Hematopoietic multipotent progenitor cell treated with erythropoietin and hydrocortisone succinate and interleukin-3 and kit ligand, for 17 days (in vitro differentiated cells): ENCODE measurements at places on chromosomes 3 and 15.

GRCh38 chr3:102791641-102792589, 357.1 kb downstream of the ZPLD1 start:
- DNase-seq, result no peak

- DNase-seq, result no peak
These were observed 463.4 kb downstream of the ZIC1 start for GRCh38 chr3:147872568-147872967.

DNA sequence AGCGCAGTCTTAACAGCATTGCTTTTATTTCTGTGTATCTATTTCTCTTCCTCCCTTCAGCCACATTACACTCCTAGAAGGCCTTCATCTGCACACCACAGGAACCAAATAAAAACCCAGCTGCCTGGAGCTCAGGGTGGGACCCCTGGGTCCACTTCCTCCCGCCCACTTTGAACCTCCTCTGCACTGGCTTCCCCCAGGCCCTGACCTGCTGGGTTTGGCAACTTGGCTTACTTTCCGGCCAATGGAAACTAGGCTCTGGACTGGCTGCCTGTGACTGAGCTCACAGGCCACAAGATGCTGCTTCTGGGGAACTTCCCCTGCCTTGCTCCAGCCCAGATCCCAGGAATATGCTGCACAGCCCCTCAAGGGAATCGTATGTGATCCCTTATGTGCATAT, 89.8 kb downstream of the SEMA5B start:
- no peak for DNase-seq

DNA sequence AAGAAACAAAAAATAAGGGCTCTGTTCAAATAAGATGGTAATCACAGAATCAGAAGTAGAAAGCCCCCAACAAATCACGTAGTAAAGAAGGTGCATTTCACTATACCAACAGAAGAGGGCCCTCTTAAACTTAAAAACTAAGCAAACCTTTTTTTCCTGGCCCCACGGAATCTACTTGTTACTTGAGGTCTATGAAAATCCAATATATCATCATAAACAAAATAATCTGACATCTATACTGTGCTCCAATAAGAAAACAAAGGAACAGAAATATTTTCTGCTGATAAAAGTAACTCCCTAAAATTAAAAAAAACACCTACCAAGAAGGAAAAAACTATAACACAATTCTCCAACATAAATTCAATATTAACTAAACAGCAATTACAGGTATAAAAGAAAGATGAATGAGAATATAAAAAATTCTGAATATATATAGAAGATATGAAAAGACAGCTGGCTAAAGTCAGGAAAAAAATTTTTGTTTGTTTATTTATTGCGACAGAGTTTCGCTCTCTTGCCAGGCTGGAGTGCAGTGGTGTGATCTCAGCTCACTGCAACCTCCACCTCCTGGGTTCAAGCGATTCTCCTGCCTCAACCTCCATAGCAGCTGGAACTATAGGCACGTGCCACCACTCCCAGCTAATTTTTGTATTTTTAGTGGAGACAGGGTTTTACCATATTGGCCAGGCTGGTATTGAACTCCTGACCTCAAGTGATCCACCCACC, 81.8 kb downstream of the CLASP2 start:
- DNase-seq, result peak; percentile 9

GRCh38 chr3:57974796-57975388, 33.3 kb upstream of the FLNB start:
- DNase-seq, result no peak

DNA sequence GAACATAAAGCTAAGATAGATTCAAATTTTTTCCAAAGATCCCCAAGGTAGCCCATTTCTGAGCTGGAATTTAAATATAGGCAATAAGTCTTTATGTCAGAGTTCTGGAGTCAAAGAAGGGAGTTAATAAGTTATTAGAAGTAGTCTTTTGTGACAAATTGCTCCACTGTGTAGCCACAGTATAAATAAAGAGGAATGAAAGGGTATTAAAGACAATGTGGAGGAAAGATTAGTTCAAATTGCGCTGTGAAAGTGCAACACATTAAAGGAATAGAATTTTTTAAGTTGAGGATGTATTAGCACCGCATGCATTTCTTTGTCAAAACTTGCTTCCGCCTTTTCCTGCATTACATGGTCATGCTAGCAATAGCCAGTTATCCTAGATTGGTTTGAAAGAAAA, 666.6 kb upstream of the CCDC54 start:
- DNase-seq, result no peak

DNA sequence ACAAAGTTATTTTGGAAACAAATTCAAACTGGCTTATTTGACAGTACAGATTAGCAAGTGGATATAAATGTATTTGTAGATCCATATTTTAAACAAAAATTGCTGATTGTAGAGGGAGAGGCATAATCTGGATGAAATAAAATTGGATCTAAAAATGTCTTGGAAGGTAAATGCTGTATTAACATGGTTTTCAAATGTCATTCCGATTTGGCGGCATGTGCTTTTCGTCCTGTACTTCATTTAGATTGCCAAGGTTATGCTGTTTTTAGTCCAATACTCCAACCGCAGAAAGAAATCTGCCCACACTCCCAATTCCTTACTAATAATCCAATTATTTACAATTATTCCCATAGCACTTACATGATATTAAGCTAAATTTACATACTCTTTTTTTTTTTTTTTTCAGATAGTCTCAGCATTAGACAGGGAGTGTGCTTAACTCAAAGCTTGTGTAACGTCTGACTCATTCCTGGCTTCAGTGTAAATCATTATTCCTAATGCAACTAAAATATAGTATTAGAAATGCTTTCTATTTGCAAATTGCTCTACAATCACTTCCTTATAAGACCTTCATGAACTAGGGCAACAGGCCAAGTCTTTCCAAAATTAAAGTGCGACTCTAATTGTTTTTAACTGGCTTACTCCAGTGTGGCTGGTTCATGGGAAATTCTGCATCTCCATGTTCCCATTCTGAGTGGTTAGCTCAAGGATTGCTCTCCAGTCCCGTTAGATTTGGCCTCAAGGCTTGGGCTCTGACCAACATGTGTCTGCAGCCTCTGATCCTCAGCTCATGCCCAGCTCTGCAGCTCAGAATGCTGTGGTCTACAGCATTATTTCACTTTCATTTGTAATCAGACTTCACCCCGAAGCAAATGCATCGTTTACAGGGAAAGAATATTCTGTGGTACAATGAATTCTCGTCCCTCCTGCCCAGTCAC, 103.9 kb downstream of the FBN1 start:
- DNase-seq, result no peak

- no peak for DNase-seq
These were observed 208.3 kb upstream of the RBMS3 start for GRCh38 chr3:29072611-29073010.

GRCh38 chr3:20059929-20060328, 19.7 kb downstream of the KAT2B start:
- peak; percentile 44 for DNase-seq

- peak; percentile 18 for DNase-seq
These were observed 30.0 kb upstream of the NR2E3 start for GRCh38 chr15:71780115-71780976.

DNA sequence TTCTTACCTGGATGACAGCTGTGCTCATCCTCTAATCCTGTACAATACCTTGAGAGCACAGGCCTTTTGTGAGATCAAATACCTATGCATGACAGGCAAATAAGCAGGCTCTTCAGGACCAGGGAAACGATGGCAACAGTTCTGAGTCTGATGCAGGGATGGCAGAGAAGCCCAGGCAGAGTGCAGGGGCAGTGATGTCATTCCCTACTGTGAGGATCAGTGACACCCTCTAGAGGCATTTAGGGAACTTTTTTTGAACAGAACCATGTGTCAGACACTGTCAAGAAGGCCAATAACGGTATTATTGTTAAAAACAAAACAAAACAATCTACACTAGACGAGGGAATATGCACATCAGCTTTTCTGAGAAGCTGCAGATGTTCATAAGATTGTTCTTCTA, 314.8 kb upstream of the CTDSPL start:
- no peak for DNase-seq

- DNase-seq, result no peak
These were observed 103.6 kb upstream of the TBL1XR1 start for GRCh38 chr3:177300842-177301241.

DNA sequence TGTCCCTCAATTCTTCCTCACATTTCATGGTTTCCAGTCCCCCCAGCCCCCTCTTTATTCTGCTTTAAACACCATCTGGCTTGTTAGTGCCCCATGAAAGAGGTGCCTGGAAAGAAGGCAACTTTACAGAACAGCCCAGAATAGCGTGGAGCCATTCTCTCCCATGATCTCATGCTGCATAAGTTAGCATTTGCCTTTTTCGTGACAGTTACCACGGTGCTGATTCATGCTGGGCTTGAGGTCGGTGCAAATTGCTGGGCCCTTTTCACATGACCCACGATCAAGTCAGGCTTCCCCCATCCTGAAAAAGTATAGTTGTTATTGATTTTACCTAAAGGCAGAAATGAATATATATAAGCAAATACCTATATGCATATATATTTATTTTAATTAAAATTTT, 29.6 kb downstream of the SQOR start:
- DNase-seq, result no peak

GRCh38 chr3:98994128-98994762, 92.8 kb upstream of the DCBLD2 start:
- DNase-seq, result peak; percentile 8

- no peak for DNase-seq
These were observed 8.0 kb downstream of the ZBTB20 start for GRCh38 chr3:115139072-115139471.

GRCh38 chr15:31262901-31263671, 63.5 kb upstream of the KLF13 start:
- peak; percentile 76 for DNase-seq

GRCh38 chr3:138284079-138284478, 45.6 kb downstream of the NME9 start:
- no peak for DNase-seq

GRCh38 chr15:70584838-70585706, 178.3 kb downstream of the UACA start:
- no peak for DNase-seq
